Stimulated activated CD8-positive, alpha-beta memory T cell treated with anti-CD3 and anti-CD28 coated beads, Interleukin-4, amount 100 ng/mL, for 48 hours (primary cell): ENCODE measurements at places on chromosomes 3 and 15.

GRCh38 chr3:111911446-111911845 lies 52.4 kb downstream of the PHLDB2 start:
- no peak for DNase-seq

DNA sequence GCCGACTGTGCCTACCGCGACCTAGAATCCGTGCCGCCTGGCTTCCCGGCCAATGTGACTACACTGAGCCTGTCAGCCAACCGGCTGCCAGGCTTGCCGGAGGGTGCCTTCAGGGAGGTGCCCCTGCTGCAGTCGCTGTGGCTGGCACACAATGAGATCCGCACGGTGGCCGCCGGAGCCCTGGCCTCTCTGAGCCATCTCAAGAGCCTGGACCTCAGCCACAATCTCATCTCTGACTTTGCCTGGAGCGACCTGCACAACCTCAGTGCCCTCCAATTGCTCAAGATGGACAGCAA lies 1.4 kb downstream of the ISLR start:
- DNase-seq: no peak

- no peak for DNase-seq
These were observed 61.4 kb downstream of the TTC23 start for GRCh38 chr15:99187936-99188335.

DNA sequence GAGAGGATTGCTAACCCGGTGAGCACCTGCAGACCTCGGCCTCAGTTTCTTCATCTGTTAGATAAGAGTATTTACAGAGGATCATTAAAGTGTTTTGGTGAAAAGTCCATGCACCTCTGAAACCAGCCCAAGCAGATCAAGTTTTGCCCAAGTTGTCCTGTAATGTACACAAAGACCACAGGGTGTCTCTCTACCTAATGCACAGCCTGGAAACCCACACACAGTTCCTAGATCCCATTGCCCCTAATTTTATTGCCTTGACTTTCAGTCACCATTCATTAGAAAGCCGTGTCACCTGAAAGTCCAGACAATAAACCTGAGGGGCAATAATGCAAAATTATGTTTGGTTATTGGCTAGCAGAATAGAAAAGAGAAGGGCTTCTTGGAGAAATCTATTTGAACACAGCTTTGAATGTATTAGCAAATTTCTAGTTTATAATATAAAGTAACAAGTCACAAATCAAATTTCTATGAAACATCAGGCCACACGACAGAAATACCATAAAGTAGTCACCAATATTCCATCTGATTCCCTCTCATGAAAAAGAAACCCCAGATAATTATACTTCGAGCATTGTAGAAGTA lies 161.3 kb upstream of the SLC2A2 start:
- DNase-seq: no peak

DNA sequence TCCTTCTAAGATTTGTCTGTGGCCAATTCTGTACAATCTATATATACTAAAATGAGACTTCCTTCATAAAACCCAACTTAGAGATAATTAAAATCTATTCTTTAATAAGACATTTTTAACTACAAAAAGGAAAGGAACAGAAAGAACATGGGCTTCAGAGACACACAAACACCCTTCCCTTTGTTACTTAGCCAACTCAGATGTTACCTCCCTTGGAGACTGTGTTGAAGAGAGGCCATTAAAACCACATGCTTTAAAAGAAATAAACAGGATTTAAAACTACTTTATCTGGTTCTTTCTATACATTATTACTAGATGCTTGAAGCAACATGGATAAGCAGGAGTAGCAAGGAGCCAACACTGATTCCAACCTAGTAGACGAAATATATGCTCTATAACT lies 42.0 kb downstream of the LRRFIP2 start:
- no peak for DNase-seq

DNA sequence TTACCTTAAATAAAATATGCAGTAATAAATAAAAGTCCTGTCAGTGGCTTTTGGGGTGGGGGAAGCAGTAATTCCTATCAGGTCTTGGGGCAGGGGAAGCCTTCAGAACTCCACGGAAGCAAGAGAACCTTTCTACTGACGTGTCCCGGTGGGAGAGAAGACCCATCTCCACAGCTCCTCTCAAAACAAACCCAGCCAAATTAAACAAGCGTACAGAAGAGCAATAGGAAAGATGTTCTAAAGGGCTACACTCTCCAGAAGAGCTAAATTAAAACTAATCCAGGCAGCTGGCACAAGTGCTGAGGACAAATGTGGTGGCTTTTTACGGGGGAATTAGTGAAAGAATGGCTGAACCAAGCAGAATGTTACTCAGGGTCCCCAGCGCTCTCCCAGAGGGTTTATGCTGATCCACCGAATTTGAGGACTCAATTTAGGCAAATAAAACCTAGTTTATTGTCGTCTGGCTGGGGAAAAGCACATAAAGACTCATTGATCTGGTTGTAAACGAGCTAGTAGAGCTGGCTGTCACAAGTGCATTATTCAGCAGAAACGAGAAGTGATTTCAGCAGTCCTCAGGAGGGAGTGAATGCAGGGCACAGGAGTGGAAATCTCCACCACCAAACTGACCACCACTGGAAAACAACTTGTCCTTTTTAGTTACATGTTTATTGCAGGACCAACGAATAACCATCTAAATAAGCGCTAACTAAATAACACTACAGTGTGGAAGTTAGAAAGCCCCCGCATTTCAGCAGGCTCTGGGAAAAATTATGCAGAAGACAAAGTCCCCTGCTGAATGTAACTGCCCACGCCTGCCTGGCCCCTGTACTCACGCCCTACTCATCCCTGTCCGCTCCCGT lies 13.5 kb downstream of the BFSP2 start:
- DNase-seq: no peak
